ENCODE measurements at places on chromosomes 12 and 14.

DNA sequence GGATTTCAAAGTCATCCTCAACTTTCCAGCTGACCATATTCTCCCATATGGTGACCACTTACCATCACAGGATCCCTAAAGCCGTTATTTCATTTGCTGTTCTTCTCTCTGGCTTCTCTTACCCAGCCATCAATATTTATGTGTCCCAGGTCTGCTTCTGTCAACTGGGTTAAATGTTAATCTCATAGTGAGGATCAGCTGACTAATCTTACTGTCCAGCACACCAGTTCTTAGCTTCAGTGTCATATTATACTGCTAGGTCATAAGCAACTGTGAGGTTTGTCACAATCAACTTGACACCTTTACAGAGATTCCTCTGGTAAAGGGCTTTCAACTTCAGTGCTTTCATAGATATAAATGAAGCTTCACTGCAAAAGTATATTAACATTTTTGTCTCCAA lies 294.4 kb downstream of the DIO2 start:
- no peak for DNase-seq

DNA sequence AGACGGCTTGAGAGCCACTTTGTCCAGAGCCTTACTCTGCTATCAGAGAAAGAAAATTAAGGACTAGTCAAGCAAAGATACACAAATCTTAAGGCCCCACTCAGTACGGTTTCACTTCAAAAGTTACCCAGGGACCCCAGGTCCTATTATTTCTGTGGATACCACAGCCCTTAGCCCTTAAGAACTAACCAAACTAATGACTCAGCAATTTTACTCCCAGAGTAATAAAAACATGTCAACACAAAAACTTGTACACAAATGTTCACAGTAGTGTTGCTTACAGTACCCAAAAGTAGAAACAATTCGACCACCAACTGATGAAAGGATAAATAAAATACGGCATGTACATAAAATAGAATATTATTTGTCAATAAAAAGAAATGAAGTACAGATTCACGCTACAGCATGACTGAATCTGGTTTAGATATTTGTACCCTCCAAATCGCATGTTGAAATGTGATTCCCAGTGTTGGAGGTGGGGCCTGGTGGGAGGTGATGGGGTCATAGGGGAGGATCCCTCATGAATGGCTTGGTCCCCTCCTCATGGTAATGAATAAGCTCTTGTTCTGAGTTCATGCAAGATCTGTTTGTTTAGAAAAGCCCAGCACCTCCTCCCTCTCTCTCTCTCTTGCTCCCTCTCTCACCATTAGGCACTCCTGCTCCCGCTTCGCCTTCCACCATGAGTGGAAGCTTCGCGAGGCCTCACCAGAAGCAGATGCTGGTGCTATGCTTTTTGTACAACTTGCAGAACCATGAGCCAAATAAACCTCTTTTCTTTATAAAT lies 30.5 kb downstream of the AREL1 start:
- no peak for DNase-seq

DNA sequence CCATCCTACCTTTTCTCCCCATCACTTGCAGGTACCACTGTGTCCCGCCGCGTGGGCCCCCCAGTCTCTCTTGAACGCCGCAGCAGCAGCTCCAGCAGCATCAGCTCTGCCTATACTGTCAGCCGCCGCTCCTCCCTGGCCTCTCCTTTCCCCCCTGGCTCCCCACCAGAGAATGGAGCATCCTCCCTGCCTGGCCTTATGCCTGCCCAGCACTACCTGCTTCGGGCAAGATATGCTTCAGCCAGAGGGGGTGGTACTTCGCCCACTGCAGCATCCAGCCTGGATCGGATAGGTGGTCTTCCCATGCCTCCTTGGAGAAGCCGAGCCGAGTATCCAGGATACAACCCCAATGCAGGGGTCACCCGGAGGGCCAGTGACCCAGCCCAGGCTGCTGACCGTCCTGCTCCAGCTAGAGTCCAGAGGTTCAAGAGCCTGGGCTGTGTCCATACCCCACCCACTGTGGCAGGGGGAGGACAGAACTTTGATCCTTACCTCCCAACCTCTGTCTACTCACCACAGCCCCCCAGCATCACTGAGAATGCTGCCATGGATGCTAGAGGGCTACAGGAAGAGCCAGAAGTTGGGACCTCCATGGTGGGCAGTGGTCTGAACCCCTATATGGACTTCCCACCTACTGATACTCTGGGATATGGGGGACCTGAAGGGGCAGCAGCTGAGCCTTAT lies 9.2 kb downstream of the ARHGAP9 start:
- no peak for DNase-seq

DNA sequence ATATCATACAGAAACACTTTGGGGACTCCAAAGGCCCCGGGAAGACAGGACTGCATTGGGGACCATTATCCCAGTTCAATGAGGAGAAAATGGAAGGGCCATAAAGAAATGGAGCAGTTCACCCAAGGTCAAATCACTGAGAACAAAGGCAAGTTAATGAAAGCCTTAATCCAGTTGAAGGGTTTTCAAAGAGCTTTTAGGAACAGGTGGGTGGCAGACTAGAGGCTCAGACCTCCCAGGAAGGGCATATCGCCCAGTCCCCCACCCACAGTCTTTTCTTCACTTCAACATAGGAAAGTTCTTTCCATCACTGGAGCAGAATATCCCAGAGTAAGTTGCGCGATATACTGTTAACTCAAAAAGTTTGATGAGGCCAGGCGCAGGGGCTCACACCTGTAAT lies 136.1 kb upstream of the CCND2 start:
- no peak for DNase-seq

GRCh38 chr12:31778687-31779086 lies 49.9 kb upstream of the AMN1 start:
- DNase-seq: no peak

DNA sequence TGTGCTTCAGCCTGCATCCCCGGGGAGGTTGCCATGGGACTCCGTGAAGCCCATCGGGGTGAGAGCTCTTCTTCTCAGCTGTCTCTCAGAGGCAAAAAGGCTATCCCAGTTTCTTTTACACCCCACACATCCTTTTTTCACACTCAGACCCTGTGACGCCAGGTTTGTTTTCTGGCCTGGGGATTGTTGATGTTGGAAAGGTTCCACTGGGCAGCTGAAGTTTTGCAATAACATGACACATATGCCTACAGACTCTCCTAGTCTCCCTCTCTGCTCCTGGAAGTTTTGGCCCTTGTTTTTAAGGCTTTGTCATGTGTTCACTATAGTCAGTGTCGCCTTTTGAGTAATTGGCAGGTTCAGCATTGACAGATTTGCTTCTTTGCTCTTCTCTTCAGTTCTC lies 118.6 kb downstream of the SMOC1 start:
- DNase-seq: no peak

DNA sequence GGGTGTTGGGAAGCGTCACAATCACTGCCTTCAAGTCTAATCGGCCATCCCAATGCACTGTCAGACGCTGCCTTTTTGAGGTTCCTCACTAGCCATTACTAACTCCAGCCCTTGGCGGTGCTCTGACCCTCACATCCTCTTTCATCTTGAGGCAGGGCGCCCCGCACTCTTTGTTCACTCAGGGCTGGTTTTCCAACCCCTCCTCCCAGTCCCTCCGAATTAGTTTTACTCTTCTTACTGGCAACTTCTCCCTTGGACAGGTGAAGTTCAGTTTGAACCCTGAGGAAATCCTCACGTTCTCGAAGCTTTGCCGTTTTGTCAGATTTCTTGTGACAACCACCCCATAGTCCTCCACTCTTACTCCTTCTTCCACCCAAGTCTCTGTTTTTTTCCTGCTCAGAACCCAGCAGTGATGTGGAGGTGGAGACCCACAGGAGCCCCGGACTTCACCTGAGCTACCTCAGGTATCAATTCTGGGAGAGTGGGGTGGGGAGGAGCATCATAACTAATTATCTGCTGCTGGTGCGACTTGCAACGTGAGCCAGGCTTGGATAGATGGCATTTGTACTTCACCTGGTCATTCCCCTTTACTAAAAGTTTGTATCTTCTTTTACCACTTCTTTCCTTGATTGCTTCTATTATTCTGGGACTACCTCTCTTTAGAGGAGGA lies 757 bp downstream of the ZC3H10 start:
- DNase-seq: no peak

DNA sequence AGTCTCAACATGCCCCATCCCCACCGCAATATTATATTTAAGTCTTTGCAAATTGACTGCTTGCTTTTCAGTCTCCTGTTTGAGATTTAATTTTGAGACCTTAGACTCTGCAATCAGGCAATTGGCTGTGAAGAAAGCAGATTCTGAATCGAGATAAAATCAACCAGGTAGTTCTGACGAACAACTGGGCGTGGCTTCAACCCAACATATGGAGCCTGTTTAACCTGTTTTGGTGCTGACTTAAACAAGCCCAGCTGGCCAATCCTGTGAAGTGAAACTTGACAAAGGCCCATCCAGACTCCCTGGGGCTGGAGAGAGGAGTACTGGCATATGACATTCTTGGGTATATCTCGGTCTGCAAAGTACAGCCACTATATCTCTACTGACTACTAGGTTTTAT lies 9.8 kb upstream of the CIPC start:
- DNase-seq: no peak

DNA sequence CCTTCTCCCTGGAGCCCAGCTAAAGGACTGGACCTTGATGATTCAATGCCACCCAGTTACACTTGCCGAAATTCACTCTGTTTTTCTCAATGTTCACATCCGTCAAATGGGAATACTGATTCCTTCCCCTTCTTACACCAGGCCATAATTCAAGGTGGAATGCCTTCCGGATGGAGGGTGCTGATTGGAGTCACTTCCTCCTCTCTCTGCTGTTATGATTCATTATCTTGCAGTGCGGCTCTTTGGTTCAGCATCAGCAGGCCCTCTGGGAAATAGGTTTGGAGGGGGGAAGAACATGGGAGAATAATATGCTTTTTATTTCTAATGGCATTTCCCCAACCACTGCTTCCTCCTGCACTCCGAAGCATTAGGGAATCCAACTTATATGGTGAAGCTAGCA lies 390.6 kb upstream of the TBX3 start:
- DNase-seq: no peak

DNA sequence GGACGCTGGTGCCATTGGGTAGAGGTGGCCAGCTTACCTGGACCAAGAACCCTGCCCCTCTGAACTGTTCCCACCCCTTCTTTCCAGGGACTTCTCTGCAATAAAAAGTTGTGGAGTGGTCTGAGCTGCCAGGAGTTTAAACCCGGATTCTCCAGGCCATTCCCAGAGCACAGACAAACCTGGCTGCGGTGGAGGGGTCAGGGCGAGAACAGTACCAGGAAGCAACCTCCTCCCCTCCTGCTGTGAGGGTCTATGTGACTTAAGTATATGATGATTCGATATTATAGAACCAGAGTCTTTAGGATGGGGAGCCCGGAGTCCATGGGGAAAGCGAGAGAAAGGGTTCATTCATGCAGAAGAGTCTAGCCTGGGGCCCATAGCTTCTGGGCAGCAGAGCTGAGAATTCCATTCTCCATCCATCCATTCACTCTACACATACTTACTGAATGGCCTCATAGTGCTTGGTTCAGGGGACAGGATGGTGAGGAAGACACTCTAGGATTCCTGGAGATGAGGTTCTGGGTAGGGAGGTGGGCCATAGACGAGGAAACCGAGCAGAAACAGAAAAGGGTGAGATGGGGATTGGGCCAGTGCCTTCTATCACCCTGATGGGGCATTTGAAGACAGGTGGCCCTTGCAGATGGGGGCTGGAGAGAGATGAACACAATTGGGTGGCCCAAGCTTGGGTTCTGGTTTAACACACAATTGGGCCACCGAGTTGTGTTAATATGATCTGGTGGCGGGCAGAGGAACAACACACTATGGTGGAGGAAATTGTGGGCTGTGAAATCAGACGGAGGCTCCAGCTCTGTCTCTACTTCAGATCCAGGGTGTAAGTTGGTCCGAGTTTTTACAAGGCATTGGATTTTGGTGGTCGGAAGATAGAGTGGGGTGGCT lies 5.2 kb downstream of the KRT86 start:
- no peak for DNase-seq

DNA sequence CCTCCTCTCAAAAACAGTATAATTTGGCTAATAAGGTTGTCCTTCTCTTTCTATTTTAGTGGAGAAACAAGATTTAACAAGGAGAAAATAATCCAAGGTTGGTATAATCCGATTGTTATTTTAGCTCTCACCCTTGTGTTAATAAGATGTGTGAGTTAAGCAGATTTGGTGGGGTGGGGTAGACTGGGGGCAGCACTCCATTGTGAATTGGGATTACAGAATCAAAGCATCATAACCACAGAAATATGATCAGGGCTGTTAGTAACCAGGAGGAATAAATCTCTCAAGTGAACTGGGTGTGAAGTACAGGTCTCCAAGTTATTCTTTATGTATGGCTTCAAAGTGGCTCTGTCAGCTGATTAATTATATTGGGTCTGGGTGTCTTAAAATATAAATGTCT lies 10.2 kb downstream of the TIGAR start:
- no peak for DNase-seq

- DNase-seq: no peak
Observed at GRCh38 chr12:65881348-65881961, 57.2 kb downstream of the HMGA2 start.

DNA sequence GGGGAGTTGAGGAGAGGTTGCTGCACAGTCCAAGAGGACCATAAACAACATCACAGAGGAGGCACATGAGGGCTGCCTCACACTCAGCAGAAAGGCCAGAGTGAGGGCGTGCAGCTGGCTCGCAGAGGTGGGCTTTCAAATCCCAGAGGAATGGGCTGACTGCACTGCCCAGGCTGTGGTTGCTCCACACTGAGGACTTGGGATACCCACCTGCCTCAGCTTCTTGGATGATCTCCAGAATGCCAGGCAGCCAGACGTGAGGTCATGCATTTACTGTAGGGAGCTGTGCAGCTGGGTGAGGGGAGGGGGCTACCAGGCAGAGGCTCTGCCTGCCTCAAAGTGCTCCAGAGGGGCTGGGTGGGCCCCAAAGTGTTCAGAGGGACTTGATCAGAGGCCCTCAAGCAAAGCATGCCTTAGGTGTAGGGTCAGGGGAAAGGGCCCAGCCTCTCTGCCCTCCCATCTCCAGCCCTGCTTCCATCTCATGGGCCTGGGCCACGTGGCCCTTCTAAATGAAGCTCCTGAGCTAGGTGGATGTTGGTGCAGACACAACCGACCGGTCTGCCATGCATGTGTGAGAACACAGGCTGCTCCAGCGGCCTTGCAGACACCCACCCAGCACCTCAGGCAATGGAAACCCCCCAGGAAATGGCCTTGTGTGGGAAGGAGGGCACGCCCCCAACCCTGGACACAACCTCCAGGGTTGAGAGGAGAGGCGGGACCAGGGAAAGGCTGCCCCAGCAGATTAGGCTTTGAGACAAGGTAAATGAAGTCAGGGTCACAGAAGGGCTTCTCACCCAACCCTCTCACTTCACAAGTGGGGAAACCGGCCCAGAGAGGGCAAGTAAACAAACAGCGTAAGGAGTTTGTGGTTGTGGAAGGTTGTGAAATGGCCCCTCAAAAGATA lies 90.8 kb downstream of the NTF3 start:
- DNase-seq: no peak

DNA sequence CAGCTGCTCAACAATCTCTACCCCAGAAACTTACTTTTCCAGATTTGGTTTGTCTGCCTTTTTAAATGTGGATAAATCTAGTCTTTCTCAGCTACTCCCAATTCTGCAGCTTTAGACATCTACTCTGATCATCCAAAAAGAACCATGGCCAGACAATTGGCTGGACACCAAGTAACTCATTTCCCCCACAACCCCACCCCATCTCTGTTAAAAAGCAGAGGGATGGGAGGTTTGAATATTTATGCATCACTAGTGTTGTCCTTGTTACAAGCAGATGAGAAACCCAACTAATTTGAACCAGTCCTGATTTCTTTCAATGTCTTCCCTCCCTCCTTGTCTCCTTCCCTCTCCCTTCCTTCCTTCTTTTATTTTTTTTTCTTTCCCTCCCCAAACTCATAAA lies 391.9 kb downstream of the GALC start:
- DNase-seq: no peak

GRCh38 chr12:63849106-63849620 lies 4.7 kb downstream of the SRGAP1 start:
- no peak for DNase-seq

GRCh38 chr12:118866346-118866745 lies 115.0 kb upstream of the SRRM4 start:
- no peak for DNase-seq

All from amniotic stem cell (primary cell).